Activated naive CD4-positive, alpha-beta T cell (primary cell): ENCODE measurements at places on chromosomes 5 and 9.

DNA sequence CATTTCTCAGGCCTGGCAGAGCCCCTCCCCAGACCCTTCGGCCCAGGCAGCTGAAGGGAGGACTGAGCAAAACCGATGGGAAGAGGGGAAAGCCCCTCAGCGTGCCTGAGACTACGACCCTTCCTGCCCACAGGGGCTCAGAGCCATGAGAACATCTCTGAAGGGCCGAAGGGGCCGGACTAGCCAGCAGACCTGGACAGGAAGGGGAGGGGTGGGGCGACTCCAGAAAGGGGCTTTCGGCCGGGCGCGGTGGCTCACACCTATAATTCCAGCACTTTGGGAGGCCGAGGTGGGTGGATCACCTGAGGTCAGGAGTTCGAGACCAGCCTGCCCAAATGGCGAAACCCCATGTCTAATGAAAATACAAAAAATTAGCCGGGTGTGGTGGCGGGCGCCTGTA is 85.8 kb upstream of the PHYKPL start:
- DNase-seq = no peak

DNA sequence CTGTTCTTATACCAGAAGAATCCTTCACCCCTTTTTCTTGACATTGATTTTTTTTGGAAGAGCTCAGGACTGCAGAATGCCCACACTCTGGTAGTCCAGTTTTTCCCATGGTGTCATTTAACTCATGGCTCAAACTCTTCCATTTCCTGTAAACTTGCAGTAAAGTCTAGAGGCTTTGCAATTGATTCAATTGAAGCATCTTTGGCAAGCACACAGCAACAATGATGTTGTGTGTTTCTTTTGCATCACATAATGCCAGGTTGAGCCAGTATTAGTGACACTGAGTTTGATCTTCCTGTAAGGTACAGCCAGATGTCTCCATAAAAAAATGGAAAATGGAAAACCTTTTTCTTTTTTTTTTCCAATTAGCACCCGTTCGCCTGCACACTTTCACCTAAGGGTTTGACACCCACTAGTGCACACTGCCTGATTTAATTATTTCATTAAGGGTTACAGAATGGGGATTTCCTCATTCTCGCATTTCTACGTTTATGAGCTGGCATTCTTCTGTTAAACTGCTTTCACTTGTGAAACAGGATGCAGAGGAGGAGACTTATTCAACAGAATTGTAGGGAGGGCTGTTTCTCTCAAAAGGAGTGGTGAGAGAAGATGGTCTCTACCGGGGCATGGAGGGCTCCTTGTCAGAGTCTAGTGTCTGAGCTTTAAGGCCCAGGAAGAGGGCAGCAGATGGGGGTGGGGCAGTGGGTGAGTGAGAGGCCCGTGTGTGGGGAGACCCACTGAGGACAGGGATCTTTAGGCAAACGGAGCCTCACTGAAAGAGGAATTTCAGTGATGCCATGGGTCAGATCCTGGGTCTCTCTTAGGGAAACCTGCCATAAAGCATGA is 2.2 kb upstream of the S1PR3 start:
- DNase-seq = no peak

- no peak for DNase-seq
These were observed 454.1 kb upstream of the NUDT12 start for GRCh38 chr5:104016646-104017045.

GRCh38 chr5:53924392-53924791 is 364.0 kb downstream of the NDUFS4 start:
- no peak for DNase-seq

DNA sequence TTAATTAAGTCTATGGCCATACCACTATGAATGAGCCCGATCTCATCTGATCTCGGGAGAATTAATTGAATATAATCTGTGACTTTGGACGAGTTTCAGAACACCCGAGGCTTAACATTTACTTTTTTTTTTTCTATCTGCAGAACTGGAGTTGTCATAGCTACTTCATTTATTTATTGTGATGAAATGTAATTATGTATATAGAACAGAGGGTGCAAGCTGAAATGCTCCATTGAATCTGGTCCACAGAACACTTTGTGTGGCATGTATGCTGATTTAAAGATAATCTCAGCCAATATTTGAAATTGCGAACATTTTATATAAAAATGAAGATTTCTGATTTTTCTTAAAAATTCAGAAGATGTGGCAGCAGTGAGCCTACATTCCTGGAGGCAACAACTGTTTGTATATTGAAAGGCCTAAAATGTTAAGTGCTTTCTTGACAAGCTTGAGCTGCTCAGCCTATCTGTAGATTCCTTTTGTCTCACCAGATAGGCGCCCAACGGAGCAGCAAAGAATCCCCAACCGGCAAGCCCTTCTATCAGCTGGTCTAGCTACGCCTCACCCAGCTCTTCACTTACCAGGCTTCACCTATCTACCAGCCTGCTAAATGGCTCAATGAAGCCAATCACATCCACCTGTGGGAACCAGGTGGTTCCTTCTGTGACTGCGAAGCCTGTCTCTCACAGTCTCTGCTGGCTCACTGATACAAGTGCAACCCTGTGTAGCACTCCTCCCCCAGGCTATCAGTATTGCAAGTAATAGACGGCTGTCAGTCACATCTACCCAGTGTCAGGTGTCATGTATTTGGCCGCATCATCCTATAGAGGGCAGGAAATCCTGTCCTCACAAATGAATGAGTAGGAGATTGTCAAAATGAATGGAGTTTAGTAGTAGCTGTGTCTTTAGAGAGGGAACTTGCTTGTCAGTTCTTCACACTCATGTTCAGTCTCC is 170.6 kb upstream of the MRPS30 start:
- no peak for DNase-seq

- DNase-seq = no peak
These were observed 705 bp upstream of the SLC6A3 start for GRCh38 chr5:1445689-1446601.

DNA sequence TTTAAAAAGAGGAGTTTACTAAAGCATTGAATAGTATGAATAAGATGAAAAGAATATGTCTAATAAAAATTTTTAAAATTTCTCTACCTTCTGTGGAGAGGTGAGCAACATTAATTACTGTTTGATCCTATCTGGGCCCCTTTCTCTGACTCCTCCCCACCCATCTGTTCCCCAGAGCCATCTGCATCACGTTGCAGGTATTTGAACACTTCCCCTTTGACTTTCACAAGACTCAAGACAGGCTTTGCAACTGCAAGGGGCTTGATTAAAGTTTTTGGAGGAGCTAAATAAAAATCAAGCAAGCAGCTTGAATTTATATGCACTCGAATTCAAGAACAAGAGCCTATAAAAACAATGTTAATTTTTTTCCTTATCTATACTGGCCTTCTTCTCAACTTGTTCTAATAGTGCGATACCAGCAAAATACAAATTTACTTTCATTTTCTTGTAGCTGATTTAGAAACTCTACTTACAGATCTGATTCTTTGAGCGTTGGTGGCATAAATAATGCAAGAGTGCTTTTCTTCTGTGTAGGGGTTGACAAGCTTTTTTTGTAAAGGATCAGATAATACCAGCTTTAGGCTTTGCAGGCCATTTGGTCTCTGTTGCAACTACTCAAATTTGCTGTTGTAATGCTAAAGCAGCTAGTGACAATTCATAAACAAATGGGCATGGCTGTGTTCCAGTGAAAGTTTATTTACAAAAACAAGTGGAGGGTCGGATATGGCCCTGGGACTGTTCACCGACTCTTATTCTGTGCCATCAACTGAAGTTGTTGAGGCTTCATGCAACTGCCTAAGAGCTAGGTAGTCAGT is 21.2 kb downstream of the TXNDC8 start:
- no peak for DNase-seq

DNA sequence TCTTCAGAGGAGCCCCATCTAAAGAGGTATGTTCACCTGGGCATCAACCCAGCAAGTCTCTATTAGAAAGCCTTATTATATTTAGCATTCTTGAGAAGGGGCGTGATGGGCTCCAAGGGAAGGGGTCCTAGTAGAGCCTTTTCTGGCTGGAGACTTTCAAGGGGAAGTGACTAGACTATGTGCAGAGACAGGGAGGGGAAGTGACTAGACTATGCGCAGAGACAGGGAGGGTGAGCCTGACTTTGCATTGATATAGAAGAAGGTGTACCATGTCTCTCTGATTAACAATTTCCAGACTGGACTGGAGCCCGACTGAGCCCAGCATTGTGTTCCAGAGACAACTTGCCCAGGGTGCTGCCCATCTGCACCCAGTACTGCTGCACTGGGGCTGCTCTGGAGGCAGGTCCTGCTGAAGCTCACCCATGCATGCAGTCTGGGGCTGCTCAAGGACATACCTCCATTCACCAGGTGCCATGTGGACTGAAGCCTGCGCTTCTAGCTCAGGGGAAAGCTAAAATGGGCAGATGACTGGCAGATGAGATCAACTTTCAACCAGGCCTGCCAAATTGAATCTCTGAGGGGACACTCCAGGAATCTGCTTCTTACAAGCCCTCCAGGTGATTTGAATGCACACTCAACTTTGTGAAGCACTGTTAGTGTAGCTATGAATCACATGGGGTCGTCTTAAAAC is 83.0 kb upstream of the GNA14 start:
- DNase-seq = no peak

GRCh38 chr9:90991953-90992352 is 190.3 kb downstream of the SYK start:
- no peak for DNase-seq
